MCF 10A (cell line): ENCODE measurements at places on chromosomes 1 and 21.
A peak's percentile ranks its signal among the peaks of the same experiment; 100 is the strongest.

- DNase-seq: peak; percentile 96
These were observed 1.2 kb downstream of the HDGF start for GRCh38 chr1:156750191-156750672.

DNA sequence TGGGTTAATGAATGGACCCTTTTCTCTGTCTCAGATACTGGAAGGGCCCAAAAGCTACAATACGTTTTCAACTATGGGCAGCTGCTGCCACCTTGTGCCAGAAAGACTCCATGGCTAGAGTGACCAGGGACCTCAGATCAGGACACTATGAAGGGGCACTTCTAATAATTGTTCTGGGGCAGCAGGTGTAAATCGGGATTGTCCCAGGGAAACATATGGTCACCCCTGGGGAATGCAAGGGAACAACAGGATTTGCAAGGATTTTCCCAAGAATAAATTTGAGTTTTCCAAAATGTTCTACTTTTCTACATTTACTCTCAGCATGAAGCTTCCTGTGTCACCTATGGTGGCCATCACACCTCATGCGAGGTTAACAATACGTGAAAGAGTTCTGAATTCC lies 12.0 kb upstream of the FCAMR start:
- peak; percentile 81 for DNase-seq

- no peak for DNase-seq
These were observed 301.1 kb downstream of the DPYD start for GRCh38 chr1:97619706-97620105.

DNA sequence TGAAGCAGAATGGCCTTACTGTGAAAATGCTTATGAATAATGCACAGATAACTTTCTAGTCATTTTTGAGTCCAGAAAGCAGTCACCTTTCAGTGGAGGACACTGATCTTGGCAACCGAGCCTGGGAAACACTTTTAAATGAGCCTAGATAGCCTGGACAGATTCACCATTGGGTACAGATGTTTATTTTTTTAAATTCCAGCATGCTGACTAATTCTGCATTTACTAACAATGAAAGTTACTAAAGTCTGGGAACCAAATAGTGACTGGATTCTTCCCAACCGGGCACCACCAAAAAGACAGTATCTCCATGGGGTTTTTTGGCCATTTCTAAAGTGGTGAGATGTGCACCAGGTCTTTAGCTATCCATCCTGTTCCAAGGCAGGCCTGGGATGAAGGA lies 3.3 kb upstream of the FMOD start:
- DNase-seq: peak; percentile 70

GRCh38 chr1:169574336-169574735 lies 11.9 kb downstream of the F5 start:
- DNase-seq: no peak

GRCh38 chr1:28592321-28593071 lies 431 bp downstream of the RAB42 start:
- no peak for DNase-seq

DNA sequence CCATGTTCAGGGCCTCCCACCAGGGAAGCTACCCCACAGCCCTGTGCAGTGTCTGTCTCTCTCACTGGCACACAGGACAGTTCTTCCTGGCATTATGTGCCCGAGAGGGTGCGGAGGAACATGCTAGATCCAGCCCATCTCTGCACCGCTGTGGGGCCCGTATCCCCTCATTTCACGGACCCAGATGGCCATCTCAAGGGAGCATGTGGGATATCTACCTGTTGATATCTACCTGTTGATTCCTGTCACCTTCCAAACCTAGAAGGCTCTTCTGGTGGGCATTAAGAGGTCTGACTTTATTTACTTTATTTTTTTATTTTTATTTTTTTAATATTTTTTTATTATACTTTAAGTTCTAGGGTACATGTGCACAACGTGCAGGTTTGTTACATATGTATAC lies 11.7 kb downstream of the PIK3CD start:
- no peak for DNase-seq
